WERI-Rb-1 (cell line): ENCODE measurements at places on chromosomes 7 and 10.

- DNase-seq, result no peak
Observed at GRCh38 chr10:65751218-65751617, 1174.6 kb upstream of the LRRTM3 start.

GRCh38 chr10:5628451-5629302, 37.7 kb downstream of the ASB13 start:
- DNase-seq, result no peak

DNA sequence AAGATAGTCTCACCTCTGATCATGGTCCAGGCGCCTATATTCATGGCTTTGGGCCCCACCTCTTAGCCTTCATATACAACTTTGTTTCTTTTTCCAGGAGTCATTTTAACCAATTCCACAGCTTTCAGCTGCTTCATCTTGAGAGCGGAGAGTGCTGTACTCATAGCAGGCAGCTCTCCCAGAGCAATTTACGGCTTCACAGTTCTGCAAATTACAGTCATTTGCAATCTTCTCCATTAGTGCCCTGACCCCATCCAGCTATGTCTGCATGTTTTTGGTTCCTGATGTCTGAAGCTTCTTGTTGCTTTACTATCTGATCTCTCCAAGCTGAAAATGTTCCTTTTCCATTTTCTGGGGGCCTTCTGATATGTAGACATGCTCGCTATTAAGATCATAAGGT, 18.0 kb upstream of the MEST start:
- no peak for DNase-seq

- no peak for DNase-seq
Observed at GRCh38 chr7:127473409-127473808, 80.9 kb upstream of the ZNF800 start.

DNA sequence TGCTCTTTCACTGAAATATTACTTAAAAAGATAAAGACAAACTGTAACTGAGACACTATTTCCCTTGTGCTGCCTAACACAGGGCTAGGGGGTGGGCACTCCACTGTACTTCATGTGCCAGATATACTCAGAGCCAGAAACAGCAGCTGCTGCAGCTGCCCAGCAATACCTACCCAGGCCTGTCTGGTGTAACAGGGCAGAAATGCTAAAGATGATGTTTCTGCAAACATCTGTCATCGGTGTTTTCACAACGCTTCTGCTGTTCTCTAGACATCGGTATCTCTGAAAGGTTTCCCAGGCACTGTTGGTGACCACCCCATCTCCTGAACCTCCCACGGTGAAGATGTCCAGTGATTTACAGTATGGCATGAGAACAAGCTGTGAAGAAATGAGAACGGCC, 42.7 kb downstream of the LAMB1 start:
- DNase-seq, result no peak

DNA sequence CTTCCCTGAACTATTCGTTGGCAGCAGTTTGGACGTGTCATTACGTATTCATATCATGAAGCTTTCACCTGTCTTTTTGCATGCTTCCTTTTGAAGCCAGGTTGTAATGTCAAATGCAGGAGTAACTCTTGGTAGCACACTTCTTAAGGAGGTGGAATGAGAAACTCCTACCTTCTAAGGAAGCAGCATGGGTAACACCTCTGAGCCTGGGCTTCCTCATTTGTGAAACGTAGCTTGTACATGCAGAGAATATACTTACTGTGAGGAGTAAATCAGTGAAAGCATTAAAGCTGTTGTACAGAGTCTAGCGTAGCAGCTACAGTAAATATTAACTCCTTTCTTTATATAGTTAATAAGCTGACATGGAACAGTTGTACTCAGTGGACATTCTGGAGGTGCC, 21.1 kb downstream of the CUL1 start:
- DNase-seq, result no peak

DNA sequence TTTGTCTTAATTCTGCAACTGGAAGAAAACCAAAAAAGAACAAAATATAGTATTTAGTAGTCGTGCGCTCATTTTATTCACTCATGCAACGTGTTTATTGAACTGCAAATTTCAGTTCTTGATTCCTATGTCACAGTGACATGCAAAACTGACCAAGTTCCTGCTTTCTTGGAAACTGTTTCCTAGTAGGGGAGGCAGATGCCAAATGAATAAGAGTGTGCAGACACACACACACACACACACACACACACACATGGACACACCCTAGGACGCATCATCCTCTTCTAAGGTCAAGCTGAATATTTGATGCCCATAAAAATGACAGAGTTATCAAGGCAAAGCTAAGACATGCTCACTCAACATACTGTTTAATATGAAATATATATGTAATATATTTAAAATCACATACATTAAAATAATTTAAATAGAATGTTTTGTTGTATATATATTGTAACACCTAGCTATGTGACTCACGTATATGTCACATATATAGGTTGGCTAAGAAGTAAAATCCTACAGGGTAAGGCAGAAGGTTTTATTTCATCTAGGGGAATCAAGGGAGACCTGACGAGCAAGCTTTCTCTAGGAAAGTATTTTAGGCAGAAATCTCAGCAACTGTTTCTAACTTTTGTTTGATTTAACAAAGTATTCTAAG, 79.6 kb downstream of the SVIL start:
- DNase-seq, result no peak

- peak; percentile 71 for DNase-seq
Observed at GRCh38 chr7:1060315-1061072, 16.1 kb downstream of the GPR146 start.

DNA sequence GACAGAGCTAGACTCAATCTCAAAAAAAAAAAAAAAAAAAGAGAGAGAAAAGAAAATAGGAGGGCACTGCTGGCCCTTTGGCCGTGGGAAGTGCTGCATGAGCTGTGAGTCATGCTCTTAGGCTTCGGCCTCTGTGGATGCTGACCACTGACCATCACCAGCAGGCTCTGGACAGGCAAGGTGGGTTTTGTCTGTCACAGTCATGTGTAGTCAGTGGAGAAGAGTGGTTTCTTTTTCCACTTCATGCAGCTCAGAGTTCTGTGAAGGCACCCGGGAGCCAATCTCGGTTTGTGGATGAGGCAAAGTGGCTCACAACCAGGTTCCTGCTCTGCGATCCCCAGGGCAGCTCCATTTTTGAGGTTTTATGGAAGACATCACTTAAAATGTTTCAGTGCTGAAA, 58.1 kb downstream of the PRTFDC1 start:
- DNase-seq, result no peak

GRCh38 chr7:94173436-94173835, 169.3 kb upstream of the BET1 start:
- DNase-seq, result no peak

DNA sequence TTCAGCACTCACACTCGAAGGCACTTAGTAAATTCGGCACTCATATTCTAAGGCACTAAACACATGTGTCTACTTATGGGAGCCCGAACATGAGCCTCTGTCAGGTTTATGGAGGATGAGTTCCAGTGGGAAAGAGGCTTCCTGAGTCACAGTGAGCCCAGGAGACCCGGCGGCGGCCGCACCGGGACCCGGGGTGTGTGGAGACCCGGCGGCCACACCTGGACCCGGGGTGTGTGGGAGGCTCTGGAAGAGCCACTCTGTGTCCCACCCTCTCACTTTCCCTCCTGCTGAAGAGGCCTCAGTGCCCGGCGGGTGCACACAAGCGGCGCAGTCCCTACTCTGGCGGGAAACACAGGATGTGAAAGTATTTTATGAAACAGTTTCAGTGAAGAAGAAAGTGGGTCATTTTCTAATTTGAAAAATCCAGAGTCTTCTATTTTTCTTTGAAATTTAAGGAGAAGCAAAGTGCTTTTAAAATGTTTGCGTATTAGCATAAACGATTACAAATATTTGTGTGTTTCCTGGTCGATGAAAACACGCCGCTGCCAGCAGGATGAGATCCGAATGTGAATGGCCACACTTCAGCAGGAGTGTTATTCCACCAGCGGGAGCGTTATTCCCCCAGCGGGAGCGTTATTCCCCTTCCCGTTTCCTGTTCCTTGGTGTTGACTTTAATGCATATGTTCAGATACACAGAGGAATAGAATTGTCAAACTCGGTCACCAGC, 625.1 kb downstream of the DNAJB6 start:
- no peak for DNase-seq

DNA sequence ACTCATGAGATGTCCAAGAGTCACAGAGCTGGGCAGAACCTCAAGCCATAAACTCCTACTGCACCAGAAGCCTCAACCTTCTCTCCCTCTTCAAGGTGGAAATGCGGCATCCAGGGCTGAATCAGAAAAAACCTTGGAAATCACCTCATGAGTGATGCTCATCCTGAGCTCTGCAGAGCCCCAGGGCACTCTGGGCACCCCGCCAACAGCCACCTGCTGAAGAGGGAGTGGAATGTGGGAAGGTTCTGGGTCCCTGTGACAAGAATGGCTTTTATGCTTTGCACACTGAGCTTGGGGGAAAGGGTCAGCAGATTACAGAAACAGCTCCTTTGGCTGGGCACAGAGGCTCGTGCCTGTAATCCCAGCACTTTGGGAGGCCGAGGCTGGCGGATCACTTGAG, 18.8 kb downstream of the NUDT1 start:
- no peak for DNase-seq

DNA sequence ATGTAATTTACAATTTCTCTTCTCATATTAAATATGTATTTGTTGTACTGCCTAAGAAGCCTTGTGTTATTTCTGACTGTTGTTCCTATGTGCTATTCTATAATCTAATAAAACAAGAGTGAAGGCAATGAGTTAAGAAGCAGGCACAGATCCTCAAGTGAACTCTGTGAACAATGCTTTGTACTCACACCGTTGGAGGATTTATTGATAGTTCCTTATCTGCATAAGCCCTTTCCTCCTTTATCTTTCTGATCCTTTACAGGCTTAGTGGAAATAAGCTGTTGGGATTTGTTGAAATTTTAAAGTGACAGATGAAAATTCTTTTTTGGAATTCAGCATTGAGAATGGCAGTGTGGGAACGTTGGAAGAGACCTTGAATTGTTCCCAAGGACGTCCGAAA, 329.6 kb upstream of the NPVF start:
- DNase-seq, result no peak

DNA sequence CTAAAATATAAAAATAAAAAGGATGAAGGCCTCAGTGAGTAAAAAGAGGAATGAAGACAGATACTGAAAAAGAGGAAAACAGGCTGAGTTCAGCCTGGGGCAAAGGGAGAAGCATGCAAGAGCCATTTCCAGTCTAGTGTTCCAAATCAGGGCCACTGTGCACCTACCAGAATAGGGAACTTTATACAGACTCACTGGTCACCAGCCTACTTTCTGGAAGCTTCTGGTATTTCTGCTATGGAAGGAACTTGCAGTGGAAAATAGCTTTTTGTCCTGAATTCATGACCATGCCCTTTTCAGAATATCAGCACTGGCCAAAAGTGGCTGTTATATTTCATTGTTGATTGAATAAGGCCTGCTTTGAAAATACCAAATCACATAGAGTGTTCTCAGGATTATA, 28.8 kb downstream of the ABRAXAS2 start:
- DNase-seq, result no peak

DNA sequence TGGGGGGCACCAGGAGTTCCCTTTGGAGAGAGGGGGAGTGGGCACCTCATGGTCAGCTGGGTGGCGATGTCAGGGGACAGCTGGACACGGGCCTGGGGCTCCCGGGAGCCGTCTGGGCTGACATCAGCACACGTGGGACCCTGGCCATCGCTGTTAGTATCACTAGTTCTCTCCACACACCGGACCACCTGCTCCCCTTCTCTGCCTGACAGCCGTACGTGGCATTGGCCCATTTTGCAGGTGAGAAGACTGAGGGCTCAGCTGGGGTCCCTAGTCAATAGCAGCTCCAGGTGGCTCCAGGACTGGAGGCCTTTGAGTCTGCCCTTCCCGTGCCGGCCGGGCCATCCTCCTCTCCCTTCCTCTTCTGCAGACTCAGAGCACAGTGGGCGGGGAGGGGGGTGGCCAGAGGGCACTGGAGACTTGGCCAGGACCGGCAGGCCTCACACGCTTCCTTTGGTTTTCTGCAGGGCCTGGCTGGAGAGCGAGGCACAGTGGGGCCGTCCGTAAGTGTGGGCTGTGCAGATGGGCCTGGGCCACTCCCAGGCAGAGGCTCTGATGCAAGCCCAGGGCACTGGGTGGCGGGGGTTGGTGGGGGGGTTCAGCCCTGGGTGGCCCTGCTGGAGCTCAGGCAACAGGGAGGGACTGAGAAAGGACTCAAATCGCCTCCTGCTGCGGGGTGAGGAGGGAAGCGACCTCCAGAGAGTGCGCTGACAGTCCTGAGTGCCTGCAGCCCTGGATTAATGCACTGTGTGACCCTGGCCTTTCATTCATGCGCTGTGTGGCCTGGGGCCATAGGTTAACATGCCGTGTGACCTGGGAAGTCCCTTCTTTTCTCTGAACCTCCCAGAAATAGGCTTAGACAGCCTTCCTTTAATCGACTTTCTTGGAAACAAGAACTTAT, 78.2 kb downstream of the MYL10 start:
- peak; percentile 9 for DNase-seq

- DNase-seq, result no peak
Observed at GRCh38 chr7:101164071-101164840, 1.1 kb downstream of the VGF start.

DNA sequence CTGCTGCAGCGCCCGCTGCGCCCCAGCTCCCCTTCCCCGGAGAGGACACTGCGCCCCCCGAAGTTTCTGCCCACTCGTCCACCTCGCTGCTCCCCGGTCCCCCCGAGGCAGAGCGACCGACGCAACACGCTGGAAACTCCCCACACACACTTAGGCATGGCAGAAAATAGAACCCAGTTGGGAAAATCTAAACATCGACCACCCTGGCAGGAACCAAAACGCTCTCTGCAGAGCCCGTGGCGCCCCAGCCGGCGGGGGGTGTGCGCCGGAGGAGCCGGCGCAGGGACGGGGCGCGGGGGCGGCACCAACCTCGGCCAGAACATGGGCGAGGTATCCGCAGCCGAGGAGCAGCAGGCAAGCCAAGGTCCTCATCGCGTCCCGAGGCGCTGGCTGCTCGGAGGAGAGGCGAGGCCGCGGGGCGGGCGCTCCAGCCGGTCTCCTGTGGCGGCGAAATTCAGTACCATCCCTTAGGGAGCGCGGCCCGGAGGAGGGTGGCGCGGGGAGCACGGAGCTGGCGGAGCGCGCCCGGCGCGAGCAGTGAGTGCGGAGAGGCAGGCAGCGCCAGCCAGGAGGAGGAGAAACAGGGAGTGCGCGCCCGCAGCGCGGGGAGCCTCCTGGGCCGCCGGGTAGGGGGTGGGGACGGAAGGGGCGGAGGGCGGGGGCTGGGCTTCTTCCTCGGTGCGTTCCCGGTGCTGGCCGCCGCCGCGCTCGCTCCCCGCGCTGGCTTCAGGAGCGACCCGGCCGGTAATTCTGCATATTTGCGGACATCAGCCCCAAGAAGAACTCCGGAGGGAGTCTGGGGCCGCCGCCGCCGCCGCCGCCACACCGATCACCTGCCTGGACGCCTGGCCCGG, 789 bp downstream of the PDGFA start:
- DNase-seq, result peak; percentile 72

GRCh38 chr7:96547371-96547811, 162.3 kb downstream of the SEM1 start:
- no peak for DNase-seq
